ENCODE measurements at places on chromosomes 12 and 14.
A peak's percentile ranks its signal among the peaks of the same experiment; 100 is the strongest.

GRCh38 chr14:47150267-47150666, 498.7 kb upstream of the RPL10L start:
- no peak for DNase-seq

GRCh38 chr12:102484017-102484416, 3.7 kb upstream of the IGF1 start:
- DNase-seq = no peak

GRCh38 chr12:63814146-63814772, 30.2 kb upstream of the SRGAP1 start:
- no peak for DNase-seq

DNA sequence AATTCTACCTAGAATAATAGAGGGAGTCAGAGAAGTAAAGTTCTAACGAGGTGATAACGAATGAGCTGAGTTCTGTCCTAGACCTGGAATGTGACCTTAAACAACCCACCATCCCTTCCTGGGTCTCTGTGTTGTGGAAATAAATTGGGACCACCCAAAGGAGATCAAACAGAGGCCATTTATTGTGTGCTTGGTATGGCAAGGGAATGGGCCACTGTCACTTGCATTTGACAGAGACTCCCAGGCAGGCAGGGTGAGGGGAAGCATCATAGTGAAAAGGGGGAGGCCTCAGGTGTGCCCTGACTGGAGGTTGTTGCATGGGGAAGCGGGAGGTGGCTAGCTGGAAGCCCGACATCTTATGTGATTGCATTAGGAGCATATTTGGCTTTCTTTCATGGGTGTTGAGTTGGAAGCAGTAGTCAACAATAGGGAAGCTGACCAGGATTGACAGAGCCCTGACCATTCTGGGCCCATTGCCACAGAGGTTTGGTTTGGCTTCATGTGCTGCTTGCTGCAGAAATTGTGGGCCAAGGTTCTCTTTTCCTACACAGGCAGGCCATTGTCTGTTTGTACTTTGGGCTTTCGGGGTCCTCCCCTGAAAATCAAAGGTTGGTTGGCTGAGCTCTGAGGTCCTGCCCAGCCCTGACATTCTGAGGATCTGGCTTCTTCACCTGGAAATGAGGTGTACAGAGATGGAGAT, 17.6 kb upstream of the FAM181A start:
- no peak for DNase-seq

DNA sequence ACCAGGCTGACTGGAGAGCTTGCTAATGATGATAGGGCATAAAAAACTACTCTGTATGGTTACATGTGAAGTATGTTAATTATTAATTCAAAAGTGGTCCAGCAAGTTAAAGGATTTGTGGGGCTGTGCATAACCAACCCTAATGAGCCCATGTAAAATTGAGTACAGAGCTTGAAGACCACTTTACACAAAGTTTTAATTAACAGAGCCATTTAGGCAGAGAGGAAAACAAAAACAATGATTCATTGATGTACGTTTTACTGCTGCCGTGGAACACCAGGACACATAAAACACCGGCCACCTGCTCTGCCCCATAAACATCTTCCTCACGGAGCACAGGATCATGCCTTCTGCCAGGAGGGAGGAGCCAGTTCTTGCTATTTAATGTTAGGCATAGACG, 83.5 kb downstream of the RIMBP2 start:
- no peak for DNase-seq

- no peak for DNase-seq
These were observed 33.1 kb downstream of the SNRNP35 start for GRCh38 chr12:123491056-123491455.

DNA sequence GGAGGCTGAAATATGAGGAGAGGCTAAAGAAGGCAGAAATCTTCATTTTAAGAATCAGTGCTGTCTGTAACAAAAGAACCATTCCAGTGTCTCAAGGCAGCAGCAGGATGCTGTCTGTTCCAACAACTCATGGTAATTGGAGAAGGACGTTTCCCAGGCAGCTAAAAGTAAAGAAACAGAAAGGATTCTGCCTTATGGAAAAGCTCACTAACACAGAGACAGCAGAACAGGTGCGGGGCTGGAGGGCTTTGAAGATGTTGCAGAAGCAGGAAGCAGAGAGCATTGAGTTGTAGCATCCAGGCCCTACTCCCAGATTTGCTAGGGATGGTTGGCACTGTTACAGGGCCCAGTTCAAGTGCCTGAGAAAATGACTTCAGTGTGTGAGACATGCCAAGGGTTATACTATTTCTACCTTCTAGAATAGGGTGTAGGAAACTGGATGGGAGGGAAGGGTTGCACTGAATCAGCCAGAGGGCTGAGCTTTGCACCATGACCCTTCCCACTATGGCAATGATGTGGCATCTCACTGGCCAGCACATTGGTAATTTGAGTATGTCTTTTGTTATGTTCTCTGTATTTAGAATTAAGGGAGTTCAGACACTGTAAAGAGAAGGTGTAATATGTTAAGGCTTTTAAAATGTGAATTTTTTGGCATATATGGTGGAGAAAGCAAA, 160.0 kb upstream of the FBXO33 start:
- DNase-seq = no peak

DNA sequence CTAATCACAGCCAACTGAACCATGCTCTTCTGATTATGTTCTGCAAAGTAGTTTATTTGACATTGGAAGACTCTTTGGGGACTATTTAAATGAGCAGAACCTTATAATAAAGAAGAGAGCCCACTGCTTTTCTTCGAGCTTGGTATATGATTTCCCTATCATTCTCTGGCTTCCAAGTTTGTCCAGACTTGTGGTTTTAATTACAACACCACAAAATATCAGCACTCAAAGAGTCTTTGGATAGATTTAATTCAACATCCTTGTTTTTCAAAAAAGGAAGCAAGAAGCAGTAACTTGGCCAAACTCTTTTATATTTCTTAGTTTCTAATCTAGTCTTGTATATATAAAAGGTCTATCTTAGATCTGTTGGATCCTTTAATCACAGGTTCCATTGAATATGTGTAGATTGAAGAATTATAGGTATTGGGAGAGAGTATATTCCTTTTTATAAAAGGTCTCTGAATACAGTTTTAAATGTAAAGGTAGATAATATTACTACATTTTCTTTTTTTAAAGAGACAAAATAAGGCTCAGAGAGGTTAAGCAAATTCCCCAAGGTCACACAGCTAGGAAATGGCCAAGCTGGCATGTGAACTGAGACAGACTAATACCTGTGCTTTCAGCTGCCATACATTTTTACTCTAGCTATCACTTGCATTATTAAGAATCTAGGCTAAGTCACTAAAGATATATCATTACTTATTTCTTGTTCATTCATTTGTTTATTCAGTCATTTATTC, 172.8 kb downstream of the SSPN start:
- DNase-seq = no peak

- DNase-seq = no peak
These were observed 62.0 kb downstream of the MAP1LC3B2 start for GRCh38 chr12:116621194-116621593.

GRCh38 chr14:105899657-105900397, 373.4 kb downstream of the TMEM121 start:
- no peak for DNase-seq

DNA sequence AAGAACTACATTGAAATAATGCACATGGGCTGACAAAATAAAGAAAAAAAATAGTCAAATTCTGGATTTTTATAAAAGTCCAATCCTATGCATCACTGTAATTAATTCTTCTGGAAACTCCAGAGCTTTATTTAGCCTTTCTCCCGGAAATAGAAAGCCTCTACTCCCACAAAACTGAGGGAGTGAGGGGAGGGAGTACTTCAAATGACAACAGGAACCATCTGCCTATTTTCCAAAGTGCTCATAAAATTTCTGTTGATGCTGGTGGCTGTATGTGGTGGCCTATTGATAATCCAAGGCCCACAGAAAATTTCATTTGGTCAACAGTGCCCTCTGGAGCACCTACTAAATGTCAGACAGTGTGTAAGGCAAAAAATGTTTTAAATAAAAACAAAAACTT, 64.6 kb downstream of the KIF21A start:
- no peak for DNase-seq

DNA sequence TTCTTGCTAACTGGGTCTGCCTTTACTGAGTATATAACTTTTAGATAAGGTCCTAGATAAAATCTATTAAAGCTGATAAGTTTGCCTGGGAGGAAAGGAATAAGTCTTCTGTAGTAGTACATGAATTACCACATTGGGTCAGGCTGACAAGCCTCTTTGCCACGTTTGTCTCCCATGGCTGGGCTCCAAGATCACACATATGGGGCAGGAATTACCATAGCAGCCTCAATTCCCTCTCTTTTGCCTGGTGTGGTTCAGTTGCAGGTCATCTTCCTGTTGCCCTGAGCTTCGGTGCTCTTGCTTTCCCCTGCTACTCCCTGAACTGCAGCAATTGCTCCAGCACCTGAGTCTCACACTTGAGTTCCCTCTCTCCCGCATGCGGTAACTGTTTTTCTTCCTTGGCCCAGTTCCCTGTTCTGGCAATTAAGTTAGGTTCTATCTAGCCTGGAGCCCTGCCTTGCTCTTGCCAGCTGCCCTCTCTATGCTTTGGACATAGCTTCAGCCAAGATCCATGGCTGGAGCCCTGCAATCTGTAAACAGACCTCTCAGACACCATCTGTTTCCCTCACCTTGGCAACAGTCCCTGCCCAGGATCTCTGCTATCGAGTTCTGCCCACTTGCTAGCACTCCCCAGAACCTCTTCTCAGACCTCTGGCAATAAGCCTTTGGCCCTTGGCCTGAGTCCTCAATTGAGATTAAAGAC, 5.8 kb upstream of the GLT8D2 start:
- peak; percentile 84 for DNase-seq

DNA sequence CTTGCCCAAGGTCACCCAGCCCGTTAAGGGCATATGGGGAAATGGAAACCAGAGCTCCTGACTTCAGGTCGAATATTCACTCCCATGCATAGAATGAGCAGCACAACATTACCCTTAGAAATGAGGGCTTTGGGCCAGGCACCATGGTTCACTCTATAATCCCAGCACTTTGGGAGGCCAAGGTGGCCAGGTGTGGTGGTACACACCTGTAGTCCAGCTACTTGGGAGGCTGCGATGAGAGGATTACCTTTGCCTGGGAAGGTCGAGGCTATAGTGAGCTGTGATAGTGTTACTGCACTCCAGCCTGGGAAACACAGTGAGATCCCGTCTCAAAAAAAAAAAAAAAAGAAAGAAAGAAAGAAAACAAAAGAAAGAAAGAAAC, 341.0 kb upstream of the TMPO start:
- no peak for DNase-seq

GRCh38 chr12:89732522-89732921, 23.9 kb upstream of the ATP2B1 start:
- DNase-seq = no peak

DNA sequence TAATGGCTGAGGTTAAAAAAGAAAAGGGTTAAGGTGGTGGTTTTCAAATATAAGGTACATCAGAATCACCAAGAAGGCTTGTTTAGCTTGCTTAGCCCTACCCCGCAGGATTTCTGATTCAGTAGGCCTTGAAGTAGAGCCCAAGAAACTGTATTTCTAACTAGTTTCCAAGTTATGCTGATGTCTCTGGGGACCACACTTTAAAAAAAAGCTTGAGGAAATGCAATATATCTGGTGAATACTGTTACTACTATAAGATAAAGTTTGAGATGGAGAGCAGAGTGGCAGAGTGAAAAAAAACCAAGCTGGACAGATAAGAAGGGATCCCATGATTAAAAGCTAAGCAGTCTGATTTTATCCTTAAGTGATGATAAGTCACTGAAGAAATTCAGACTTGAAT, 18.3 kb upstream of the GXYLT1 start:
- DNase-seq = no peak

GRCh38 chr14:30272848-30273832, 285.8 kb upstream of the G2E3 start:
- no peak for DNase-seq

DNA sequence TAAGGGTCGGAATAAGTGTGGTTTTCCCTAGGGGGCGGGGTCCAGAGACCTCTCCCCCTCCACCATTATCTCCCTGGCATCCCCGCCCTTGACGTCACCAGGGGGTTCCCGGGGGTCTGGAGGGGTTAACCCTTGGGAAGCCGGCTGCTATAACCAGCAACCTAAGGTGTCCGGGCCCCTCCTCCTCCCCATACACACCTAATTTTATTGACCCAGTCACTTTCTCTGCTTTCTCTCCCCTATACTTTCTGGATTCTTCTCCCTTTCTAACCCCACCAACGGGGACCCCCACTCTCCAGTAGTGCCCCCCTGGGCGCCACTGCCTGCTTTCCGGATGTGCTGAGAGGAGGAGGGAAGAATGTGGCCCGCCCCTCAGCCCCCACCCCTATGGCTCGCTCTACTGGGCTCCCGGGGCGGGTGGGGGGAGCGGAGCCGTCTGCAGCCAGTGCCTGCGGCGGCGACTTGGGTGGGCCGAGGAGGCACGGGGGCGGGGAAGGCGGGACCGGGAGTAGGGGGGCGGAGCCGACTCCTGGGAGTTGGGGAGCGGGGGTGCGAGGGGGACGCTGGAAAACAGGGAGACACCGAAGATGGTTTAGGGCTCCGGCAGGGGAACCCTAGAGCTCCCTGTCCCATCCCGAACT, 1.8 kb downstream of the GLI1 start:
- no peak for DNase-seq
